ENCODE measurements at places on chromosomes 7 and 10.

DNA sequence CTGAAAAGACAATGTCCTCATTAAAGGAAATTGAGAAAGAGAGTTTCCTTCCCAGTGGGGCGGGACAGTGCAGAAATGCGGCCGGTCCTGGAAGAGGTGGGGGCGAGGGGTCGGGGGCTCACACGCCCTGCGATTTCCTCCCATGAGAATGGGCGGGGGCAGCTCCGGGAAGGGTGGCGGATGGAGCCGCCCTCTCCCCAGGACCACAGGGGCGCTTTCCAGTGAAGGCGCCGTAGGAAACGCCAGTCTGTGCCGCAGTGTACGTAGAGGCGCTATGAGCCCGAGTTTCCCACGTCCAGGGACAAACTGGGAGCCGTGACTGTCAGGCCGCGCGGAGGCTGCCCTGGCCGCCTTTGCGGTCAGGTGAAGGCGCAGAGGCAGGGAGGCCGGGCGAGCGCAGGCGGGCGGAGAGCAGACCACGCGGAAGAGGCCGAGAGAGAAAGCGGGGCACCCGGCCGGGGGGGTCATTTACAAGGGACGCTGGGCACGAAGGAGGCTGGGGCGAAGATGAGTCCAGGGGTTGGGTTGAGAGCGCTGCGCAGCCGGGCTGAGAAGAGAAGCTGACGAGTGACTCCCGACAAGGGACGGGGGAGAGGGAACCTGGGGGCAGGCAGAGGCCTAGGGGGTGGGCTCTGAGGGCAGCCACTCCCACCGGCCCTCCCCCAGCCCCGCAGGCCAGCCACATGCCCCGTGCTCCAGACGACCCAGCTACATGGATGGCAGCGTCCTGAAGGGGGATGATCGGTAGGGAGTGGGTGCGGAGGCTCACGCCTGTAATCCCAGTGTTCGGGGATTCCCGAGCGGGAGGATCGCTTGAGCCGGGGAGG lies 45.0 kb downstream of the ALOX5 start:
- peak; percentile 75 for ATAC-seq

- no peak for ATAC-seq
Observed at GRCh38 chr7:102029616-102030015, 212.2 kb downstream of the CUX1 start.

GRCh38 chr10:95253007-95253406 lies 37.8 kb downstream of the PDLIM1 start:
- no peak for ATAC-seq

DNA sequence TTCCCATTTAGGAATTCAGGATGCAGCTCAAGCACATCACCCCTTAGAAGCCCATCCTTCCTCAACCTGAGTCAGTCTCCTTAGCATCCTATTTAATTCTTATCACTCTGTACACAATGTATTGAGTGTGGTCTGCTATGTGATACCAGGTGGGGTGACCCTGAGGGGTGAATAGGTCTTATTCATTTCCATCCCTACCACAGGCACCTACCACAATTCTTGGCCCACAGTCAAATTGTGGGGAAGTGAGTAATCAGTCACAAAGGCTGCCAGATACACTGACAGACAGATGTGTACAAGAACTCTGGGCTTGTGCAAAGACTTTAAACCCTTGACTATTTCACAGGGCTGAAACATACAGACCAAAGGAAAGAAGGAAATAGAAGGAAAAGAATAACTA lies 560.5 kb downstream of the PARD3 start:
- ATAC-seq = no peak

DNA sequence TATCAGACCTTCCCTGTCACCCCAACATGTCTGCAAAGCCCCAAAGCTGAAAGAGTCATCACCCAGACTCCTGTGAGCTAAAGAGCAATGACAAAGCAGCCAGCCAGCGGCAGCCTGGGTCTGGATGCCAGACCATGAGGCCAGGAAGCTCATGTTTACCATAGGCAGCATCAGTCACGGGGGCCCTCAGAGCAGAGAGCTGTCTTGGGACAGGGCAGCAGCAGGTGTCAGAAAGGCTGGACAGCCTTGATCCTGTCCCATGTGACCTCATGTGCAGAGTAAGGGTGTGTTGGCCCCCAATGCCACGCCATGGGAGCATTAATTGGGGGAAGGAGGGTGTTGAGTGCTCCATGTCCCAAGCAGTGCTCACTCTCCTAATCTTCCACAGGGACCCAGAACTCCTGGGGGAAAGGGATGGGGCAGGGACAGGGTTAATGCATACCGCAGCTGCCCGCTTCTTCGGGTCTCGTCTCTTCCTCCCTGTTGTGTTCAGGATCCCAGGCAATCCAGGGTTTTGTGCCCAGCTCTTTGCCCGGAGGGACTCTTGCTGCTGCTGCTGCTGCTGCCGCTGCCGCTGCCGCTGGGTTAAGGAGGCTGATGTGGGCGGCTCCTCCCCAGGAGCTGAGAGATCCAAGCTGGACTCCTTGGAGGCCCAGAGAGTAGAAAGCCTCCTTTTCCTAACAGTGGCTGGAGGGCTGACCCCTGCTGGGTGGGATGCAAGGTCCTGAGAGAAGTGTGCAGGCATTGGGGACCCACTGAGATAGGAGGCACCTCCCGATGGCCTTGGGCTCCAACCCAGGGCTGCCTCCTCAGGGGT lies 7.1 kb downstream of the CCDC201 start:
- no peak for ATAC-seq

DNA sequence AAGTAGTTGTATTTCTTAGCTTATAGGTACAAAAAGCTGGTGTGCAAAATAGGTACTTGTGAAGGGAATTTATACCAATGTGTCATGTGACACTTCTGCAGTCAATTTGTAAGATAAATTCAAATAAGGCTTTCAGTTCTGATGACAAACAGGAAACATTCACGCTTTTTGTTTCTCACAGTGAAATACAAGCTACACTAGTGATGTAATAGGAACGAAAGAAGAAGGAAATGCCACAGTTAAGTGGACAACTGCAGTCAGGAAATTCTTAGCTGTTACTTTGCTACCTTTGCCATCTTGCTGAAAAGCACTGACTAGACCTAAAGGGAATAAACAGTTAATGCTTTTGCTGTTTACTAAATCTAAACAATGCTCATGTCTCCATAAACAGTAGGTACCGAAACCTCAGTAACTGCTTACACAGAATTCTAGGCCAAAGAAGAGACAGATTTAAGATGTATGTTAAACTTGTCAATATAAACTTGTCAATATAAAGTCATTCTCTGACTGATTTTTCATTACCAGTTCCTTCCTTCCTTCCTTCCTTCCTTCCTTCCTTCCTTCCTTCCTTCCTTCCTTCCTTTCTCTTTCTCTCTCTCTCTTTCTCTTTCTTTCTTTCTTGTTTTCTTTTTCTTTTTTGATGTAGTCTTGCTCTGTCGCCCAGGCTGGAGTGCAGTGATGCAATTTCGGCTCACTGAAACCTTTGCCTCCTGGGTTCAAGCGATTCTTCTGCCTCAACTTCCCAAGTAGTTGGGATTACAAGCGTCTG lies 10.1 kb downstream of the OTUD1 start:
- no peak for ATAC-seq

GRCh38 chr10:52615756-52616394 lies 156.7 kb downstream of the MBL2 start:
- no peak for ATAC-seq

- ATAC-seq = peak; percentile 94
Observed at GRCh38 chr10:80453842-80454512, at the start of gene TSPAN14. TSPAN14 (plus strand) TSS chr10:80454310; CDS start chr10:80489234, 34,924 bp downstream.

- no peak for ATAC-seq
Observed at GRCh38 chr7:151692721-151693120, 173.0 kb upstream of the RHEB start.

- no peak for ATAC-seq
Observed at GRCh38 chr7:154212861-154213260, 160.7 kb downstream of the DPP6 start.
